Skin of body (tissue), 3 donors: ENCODE measurements at places on chromosomes 3 and 15. TPM values are rescaled to one million over a fixed set of nuclear protein-coding genes. Genes with fewer than 3 reads are reported as not detected.

The SPATA12 gene
- total RNA-seq = 0.10 TPM

The IL17RE gene
- total RNA-seq = 6.3 TPM

The CXCR6 gene
- 0.39 TPM for total RNA-seq

The TERC gene
- 69.1 TPM for total RNA-seq

The ITIH3 gene
- total RNA-seq = 0.49 TPM
